ENCODE measurements at places on chromosomes 11 and 22.

DNA sequence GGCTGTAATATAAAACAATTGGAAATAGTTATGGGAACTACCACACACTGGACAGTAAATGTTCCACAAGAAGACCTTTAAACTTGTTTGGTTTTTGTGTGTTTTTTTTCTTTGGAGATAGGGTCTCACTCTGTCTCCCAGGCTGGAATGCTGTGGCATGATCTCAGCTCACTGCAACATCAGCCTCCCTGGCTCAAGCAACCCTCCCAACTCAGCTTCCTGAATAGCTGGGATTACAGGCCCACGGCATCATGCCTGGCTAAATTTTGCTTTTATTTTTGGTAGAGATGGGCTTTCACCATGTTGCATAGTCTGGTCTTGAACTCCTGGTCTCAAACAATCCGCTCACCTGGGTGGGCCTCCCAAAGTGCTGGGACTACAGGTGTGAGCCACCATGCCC is 121.0 kb downstream of the MPPED2 start:
- DNase-seq, result no peak

GRCh38 chr22:19815093-19815822 is 39.4 kb downstream of the GNB1L start:
- no peak for DNase-seq

- DNase-seq, result no peak
These were observed 30.6 kb upstream of the ROBO3 start for GRCh38 chr11:124834526-124835180.

DNA sequence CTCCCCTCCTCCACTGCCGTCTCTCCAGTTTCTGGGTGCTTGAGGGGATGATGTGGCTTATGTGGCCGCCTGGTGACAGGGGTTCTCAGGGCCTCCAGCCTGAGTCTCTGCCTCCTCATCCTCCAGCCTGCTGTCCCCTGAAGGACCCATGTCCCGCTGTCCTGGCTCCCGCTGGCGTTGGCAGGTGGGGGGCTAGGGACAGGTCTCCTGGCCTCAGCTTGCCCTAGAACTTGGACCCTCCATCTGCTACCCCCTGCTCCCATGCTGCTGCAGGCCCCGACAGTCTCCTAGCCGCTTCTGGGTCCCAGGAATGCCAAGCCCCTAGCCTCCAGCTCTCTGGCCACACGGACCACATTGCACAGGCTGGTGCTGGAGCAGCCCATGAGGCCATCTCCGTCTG is 13.9 kb upstream of the CELSR1 start:
- no peak for DNase-seq
